ENCODE measurements at places on chromosomes 12 and 14. TPM values are rescaled to one million over a fixed set of nuclear protein-coding genes. Genes with fewer than 3 reads are reported as not detected.
A peak's percentile ranks its signal among the peaks of the same experiment; 100 is the strongest.

- no peak for DNase-seq
Measured at GRCh38 chr14:77495334-77495733, 3.3 kb downstream of the ISM2 start.

- DNase-seq, result peak; percentile 87
Measured at GRCh38 chr12:109927622-109928021, 27.5 kb downstream of the TCHP start.

- no peak for DNase-seq
Measured at GRCh38 chr12:107385509-107385908, 292.2 kb upstream of the CRY1 start.

DNA sequence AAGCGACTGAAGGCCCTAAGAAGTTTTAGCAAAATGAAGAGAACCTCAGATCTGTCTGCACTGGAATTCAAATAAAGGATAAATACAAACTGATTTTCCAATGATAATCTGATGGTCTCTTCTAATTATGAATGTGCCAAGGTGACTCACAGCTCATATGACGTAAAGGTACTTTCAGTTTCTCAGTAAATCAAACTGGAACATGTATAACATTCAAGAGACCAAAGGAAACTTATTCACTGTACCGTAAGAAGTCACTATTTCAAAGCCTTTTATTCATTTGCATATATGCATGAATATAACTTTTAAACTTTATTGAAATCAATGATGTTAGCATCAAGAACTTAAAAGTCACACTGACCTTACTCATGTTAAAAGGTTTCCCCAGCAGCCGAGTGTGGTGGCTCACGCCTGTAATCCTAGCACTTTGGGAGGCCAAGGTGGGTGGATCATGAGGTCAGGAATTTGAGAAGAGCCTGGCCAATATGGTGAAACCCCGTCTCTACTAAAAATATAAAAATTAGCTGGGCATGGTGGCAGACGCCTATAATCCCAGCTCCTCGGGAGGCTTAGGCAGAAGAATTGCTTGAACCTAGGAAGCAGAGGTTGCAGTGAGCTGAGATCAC is 52.2 kb downstream of the ATXN2 start:
- DNase-seq, result no peak

Gene HOXC6
- total RNA-seq, result not detected

DNA sequence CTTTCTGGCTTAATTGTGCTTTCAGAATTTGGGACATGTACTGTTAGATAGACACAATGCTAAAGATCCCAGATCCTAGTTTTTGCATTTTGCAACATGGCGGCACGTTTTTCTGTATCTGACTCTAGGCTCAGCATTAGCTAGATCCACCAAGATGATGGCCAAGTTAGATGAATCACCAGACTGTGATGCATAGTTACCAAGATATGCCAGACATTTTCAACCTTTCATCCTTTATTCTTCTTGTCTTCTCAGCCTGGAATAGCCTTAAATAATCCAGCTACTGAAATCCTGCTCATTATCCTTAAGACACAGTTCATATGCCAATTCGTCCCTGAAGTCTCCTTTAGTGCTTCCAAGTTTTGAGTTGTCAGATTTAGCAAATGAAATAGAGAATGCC is 144.9 kb upstream of the CRY1 start:
- no peak for DNase-seq

Gene IGF1
- total RNA-seq, result not detected

DNA sequence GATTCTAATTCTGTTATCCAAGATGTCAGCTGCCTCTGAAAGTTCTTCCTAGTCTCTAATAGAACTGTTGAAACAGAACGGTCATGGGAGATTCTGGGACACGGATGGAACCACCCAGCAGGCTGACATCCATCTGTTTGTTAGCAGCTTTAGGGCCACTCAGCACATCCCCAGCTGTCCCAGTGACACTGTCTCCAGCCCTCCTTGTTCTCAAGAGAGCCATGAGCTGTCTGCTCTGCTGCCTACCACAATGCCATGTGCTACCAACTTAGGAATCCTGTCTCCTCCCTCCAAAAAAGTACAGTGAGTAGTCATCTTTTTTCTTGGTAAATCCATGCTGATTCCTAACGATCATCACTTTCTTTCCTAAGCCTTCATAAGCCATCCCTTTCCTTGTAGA is 130.5 kb downstream of the ZFP36L1 start:
- no peak for DNase-seq

- DNase-seq, result no peak
Measured at GRCh38 chr12:94372461-94372860, 87.2 kb downstream of the CEP83 start.

Gene RPGRIP1
- total RNA-seq, result 0.11 TPM

DNA sequence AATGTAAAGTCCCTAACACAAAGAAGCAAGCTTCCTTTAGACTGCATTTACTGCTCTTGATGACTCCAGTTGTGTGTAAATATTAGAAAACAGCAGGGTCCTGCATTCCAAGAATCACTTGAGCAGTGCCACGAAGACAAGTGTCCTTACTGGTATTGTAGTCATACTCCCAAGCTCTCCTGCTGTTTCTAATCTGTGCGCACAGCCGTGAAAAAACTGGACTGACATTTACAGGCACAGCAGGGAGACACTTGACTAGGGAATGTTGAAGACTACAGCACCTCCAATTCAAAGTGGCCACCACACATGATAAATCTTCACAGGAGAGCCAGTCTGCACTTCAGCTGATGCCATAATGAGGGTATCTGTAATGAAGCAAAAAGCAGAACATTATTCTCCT is 91.4 kb downstream of the VRK1 start:
- no peak for DNase-seq

Gene DUSP6
- 112 TPM for total RNA-seq

Gene CACNA2D4
- 0.22 TPM for total RNA-seq

- no peak for DNase-seq
Measured at GRCh38 chr14:34043627-34044372, 92.9 kb upstream of the EGLN3 start.

Gene DBX2
- total RNA-seq, result not detected

- no peak for DNase-seq
Measured at GRCh38 chr12:115998794-115999478, 278.6 kb downstream of the MED13L start.

Gene KRT3
- not detected for total RNA-seq

DNA sequence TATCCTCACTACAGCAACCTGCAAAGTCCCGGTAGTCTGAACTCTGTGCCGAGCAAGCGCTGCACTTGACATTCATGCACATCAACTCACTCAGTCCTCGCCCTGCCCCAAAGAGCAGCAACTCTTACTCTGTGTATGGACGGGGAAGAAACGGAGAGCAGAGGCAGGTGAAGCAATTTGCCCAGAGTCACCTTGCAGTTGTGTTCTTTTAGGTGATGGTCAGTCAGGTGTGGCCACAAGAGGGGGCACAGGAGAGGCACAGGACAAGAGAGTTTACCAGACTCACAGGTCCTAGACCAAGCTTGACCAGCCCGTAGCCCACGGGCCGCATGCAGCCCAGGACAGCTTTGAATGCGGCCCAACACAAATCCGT is 39.1 kb downstream of the TSPAN11 start:
- peak; percentile 80 for DNase-seq

GRCh38 chr12:46219877-46220655 is 48.8 kb downstream of the SLC38A1 start:
- no peak for DNase-seq

Gene AQP2
- total RNA-seq, result not detected

DNA sequence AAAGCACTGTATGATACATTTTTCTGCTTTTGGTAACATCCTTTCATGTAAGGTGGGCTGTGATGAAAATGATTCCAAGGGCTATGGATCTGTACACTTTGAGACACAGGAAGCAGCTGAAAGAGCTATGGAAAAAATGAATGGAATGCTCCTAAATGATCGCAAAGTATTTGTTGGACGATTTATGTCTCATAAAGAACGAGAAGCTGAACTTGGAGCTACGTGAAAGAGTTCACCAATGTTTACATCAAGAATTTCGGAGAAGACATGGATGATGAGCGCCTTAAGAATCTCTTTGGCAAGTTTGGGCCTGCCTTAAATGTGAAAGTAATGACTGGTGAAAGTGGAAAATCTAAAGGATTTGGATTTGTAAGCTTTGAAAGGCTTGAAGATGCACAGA is 22.1 kb upstream of the SRGAP1 start:
- no peak for DNase-seq

DNA sequence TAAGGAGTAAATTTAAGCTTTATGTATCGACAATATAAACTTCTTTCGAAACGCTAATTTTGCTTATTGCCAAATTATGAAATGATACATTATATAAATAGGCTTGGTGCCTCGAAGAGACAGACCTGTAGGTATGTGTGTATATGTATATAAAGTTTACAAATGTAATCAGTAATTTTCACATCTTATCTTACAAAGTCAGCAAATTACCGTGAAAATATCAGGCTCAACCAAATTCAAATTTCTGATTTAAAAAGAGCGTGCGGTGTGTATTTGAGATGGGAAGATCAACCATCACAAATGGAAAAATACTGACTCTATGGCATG is 605 bp downstream of the ZCRB1 start:
- no peak for DNase-seq

Gene WASHC3
- total RNA-seq, result 9.8 TPM

Measured in H7 (cell line).